Activated T-cell treated with anti-CD3 and anti-CD28 coated beads for 48 hours (primary cell): ENCODE measurements at places on chromosomes 5 and 9.

DNA sequence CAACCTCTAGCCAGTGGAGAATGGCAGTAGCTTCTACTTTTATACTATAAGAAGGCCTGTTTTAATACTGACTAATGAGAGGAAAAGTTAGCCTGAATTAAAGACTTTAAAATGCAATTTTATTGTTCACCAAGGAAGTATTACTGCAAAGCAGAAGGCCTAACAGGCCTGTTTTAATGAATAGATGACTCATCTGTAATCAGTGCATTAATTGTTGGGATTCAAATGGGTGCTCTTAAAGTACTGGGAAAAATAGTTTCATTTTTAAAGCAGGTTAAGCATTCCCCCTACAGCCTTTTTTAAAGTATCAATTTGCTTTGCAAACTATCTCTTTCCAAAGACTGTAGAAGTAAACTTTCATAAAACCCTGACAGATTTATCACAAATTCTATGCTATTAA is 147.7 kb downstream of the SIL1 start:
- DNase-seq = no peak

- DNase-seq = no peak
These were observed 20.5 kb downstream of the EQTN start for GRCh38 chr9:27276193-27277030.

DNA sequence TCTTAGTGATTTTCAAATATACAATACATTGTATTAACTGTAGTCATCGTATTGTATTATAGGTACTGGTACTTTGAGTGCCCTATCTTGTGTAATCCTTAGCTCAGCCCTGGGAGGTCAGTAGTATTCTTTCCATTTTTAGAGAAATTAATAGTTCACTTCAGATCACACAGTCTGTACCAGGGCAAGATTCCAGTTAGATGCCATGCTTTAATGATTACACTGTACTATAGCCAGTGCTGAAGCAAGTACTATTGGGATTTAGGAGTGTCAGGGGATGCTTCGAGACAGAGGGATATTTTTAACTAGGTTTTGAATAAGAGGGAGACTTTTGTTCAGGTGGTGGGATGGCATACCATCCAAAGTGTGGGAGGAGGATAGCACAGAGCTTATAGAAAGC is 41.0 kb upstream of the SLC27A6 start:
- DNase-seq = no peak

DNA sequence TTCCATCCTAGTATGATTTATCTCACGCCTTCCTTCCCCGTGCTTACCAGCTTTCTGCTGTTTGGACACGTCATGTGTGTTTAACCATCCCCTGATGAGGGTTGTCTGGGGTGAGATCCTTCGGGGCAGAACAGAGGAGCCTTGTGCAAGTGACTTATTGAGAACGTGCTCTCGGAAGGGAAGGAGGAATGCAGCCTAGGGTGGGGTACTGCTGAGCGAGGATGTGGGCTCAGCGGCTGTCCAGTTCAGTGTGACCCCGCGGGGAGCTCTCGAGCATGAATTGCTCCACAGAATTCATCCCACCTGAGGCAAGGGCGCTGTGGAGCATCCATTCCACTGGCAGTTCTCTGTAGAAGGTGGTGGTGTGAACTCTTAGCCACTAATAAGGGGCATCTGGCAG is 4.0 kb downstream of the MYOZ3 start:
- no peak for DNase-seq

- DNase-seq = no peak
These were observed 132.9 kb downstream of the RXRA start for GRCh38 chr9:134459164-134459563.

GRCh38 chr5:136208916-136209315 is 16.0 kb upstream of the SMIM32 start:
- DNase-seq = no peak

DNA sequence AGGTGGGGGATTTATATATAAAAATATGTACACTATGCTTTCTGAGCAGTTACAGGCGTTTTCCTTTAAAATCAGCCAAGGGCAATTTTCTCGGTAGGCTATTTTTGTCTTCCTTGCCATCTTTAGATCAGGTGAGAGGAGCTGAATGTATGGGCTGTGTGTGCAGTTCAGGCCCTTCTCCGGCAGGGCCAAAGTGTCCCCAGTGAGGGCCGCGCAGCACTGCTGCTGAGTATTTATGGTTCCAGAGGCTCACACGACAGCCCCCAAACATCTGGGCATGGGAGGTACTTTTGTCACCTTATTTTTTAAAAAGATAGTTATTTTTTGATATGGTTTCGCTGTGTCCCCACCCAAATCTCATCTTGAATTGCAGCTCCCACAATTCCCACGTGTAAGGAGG is 11.5 kb downstream of the GFPT2 start:
- no peak for DNase-seq

- DNase-seq = no peak
These were observed 13.6 kb upstream of the CFAP157 start for GRCh38 chr9:127693143-127693542.

GRCh38 chr9:92158097-92158601 is 42.9 kb upstream of the SPTLC1 start:
- DNase-seq = no peak

- DNase-seq = no peak
These were observed 173.5 kb downstream of the SLC12A2 start for GRCh38 chr5:128257076-128257475.

DNA sequence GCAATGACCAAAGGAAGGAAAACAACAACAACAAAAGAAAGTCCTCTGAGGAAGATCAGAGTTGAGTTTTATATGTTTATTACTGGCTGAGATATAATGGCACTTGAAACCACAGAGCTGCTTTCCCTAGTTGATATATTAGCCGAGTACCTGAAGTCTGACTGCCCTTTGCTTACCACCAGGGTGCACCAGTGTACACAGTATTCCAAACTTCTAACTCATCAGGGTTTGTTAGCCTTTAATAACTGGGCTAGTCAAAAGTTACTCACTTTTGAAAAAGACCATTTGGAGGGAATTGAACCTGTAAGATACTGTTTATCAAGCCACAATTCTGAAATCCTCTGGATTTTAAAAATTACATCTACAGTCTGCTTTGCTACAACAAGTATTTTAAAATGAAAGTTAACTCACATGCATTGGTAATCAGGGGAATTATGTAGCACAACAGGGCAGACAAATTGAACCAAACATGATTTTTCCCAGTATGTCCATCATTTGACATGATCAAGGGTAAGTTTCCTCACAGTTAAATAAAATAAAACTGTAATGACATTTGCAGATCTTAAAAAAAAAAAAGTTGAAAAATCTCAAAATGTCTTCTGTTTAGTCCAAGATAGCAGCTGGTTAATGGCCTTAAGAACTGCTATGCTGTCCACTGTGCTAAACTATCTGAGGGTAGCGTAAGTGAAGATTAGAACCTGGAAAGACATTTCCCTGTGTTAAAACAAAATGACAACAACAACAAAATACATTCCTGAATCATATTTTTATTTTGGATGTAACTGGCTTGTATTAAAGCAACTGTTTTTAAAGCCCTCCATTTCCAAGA is 57.3 kb upstream of the C6 start:
- DNase-seq = no peak

DNA sequence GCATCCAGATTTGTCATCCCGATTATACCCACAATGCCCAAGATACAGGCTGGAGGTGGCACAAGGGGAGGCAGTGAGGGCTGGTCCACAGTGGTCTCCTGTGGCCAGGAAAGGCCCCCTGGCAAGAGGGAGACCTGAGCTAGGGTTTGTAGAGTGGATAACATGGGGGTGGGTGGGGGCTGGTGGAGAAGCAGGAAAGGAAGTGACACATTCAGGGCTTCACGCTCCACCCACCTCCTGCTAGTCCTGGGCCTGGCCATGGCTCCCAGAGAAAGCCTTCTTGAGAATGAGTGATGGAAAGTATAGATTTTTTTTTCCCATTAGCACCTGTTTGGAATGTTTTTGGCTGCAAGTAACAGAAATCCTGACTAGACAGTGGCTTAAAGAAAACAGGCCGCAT is 81.3 kb downstream of the ANKRD33B start:
- no peak for DNase-seq

DNA sequence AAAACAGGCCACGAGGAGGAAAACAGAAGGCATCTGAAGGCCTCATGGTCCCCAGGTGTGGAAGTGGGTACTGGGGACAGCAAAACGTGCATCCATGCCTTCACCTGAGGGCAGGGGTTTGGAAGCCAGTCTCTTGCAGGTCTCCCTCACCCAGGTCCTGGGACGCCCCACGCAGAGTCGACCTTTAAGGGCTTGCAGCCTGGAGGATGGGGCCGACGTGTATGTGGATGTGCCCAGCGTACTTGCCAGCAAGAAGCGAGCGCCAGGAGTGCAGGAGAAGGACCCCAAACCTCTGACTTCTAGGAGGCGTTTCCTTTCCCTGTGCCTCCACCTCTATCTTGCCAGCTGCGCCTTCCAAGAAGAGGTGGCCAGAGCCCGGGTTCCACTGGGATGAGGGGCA is 65.9 kb downstream of the OTULIN start:
- no peak for DNase-seq

DNA sequence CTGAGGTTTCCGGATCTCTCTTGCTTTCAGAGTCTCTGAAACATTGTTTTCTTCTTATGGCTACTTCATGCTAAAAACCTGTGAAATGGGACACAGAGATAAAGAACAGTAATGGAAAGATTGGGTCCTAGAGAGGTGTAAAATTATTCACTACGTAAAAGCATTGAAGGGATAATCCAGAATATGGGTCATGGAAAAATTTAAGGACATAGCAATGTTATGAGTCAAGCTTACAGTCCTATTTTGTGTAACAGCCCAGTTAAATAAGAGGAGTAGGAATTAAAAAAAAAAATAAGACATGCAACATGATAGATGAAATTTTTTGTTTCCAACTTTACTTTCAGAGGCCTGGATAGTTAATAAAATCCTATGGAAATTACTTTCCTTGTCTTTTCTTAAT is 61.9 kb upstream of the ELL2 start:
- DNase-seq = no peak

- no peak for DNase-seq
These were observed 236.7 kb upstream of the CCNH start for GRCh38 chr5:87649455-87649854.

- DNase-seq = no peak
These were observed 97.1 kb upstream of the ASTN2 start for GRCh38 chr9:117511852-117512481.

- no peak for DNase-seq
These were observed 62.9 kb downstream of the DENND1A start for GRCh38 chr9:123867034-123867433.

- no peak for DNase-seq
These were observed 33.8 kb downstream of the TGFBI start for GRCh38 chr5:136062366-136063274.

- no peak for DNase-seq
These were observed 6.4 kb upstream of the SMIM32 start for GRCh38 chr5:136199408-136199807.

DNA sequence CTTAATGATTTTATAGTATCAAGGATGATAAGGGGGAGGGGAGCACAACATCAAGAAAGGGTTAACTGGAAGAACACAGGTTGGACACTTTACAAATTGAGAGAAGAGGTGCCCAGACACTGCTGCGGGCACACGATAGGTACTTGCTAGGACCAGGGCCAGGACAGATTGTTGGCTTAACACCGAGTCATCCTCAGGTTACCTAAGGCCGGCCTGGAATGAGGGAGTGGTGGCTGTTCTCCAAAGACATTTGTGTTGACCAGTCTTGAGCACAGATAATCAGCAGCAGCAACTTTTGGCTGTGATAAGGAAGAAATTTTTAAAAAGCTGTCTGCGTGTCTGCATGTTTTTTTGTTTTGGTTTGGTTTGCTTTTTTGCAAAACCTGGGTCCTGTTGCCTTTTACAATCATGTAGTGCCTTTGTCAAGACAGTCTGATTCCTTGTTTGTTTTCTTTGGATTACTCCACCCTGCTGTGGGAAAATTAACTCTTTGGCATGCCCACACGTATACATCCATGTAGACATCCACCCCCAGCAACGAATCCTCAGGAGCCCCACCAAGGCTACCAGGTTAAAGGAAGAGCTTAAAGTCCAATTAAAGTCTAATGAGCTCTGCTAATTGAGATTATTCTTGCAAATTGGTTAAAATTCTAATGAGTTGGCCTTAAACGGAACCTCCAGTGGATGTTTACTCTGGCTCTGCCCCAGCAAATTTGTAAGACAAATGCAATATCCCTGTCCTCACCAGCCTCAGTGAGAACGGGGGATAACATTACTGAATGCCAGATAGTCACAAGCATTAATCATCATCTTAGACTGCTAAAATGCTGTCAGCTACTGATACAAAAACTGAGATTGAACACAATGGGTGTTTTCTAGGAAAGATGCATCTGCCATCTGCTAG is 382.3 kb downstream of the ACTL7B start:
- DNase-seq = no peak

GRCh38 chr5:127875235-127876021 is 172.2 kb downstream of the CCDC192 start:
- no peak for DNase-seq

GRCh38 chr9:77938163-77938562 is 93.4 kb downstream of the GNAQ start:
- DNase-seq = no peak

- no peak for DNase-seq
These were observed 286.4 kb downstream of the FANCC start for GRCh38 chr9:95030920-95031642.

DNA sequence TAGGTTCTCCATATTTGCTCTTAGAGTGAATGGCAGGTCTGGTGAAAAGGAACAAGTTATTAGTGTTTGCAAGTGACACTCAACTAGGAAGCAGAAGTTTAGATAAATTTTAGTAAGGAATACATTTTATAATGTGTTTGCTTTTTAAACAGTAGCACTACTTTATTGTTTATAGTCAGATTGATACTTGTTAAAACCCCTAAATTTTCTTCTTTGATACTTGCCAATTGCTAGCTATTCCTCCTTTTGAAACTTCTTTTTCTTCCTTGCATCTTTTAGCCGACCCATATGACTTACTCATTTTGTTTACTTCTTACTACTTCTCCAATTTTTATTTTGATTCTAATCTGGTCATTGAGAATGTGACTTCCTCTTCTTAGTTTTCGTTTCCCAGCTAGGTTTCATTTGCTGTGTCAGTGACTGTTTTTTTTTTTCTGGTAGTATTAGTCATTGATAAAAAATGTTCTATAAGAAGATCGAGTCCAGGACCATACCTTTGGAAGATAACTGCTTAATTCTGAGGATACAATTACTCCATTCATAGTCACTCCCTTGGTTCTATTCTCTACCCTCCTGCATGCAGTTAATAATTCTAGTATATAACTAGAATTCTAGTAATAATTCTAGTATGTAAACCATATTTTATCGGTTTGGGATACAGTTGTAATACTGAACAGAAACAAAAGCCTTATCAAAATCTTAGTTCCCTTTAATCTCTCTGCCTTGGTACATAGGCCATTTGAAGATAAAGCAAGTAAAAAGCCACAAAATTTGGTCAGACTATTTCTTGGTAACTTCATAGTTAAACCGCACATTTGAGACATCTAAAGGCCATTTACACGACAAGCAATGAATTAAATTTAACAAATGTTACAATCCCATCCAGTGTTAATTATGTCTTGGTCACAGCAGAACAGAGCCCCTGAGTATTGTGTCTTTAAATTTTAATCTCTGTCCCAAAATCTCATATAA is 2.8 kb upstream of the RICTOR start:
- no peak for DNase-seq

GRCh38 chr5:165829504-165829903 is 2324.1 kb downstream of the MAT2B start:
- no peak for DNase-seq

GRCh38 chr5:22889720-22890119 is 36.6 kb upstream of the CDH12 start:
- no peak for DNase-seq
